ENCODE measurements at places on chromosomes 3 and 15. TPM values are rescaled to one million over a fixed set of nuclear protein-coding genes. Genes with fewer than 3 reads are reported as not detected.

DNA sequence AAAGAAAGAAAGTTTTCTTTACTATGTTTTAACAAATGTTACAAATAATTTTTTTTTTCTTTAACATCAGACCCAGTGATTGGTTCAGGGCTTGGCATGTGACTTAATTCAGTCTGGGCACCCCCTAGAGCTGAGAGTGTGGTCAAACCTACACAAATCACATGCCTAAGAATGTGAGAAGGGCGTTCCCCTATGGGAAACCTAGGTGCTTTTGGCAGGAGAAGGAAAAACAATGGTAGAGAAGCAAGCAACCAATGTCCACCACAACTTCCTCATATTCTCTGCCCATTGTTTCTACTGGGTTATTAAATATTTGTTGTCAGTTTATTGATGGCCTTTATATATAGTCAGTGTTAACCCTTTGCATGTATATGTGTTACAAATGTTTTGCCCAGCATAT, 21.4 kb upstream of the PIAS1 start:
- DNase-seq: no peak

DNA sequence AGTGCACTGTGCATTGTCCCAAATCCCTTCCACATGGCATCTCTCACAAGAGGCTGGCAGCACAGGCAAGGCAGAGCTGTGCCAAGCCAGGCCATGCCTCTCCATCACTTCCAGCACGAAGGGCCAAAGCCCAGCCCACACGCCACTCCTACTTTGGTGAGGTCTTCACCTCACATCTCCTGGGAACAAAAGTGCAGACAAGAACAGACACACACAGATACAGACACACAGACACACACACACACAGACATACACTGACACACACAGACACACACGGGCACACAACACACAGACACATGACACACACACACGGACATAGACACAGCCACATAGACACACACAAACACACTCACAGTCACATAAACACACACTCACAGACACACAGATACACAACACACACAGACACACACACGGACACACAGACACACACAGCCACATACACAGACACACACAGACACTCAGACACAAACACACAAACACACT, 233.3 kb downstream of the UACA start:
- DNase-seq: no peak

DNA sequence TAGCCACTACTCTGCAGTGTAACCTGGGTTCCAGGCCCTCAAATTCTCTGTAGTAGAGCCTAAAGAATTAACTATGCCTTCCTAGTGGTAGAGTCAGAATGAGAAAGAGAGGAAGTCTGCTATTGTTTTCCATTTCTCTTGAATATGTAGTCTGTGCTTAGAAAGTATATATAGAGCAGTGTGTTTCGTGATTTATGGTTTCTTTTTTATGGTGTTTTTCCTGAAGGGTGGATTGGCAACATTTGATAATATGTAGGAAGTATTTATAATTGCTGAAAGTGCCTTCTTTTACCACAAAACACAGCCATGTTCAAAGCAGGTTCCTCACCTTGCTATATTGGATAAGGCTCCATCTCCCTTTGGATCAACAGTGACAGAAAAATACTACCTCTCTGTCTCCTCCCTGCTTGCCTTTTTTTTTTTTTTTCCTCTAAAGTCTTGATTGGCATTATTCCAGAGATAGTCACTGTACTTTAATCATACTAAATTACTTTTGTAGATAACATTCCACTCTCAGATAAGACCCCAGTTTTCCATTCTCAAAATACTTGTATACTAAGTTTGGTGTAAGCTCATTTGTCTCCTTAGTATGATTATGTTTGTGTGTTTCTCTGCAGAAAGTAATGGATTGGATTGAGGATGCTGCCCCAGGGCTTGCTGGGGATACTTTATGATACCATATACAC, 47.8 kb downstream of the IQGAP1 start:
- no peak for DNase-seq

DNA sequence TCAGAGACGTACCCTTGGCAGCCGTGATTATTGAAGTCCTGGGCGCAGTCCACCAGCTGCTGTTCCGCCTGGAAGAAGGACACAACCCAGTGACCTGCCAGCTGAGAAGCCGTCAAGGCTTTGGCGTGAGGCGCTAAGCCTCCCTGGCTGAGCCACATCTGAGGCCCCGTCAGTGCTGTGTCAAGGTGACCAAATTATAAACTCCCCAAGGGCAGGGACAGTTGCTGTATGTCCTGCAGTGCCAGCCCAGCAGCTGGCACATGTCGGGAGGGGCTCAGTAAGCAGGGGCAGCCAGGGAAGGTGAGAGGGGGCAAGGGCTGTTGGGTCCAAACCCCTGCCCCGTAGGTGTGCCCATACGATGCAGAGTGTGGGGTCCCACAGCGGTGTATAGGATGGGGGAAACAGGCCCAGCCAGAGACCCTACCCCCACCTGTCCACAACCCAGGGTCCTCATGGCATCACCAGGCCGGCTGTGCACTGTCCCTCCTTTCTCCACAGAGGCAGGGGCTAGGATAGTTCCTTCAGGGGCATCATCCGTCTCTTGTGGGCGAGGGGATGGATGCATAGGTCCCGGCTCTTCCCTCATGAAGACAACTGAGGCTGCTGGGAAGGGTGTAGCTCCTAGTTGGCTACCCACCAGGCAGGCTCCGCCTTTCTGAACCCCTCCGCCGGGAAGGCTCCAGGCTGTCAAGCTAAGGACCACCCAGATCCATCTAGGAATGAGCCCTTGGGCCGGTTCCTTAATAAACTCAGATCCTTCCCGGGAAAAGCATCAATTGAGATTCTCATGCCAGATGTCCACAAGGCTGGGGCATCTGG, 13.2 kb downstream of the CTSH start:
- no peak for DNase-seq

GRCh38 chr15:52765785-52766184, 24.4 kb downstream of the ONECUT1 start:
- DNase-seq: no peak

DNA sequence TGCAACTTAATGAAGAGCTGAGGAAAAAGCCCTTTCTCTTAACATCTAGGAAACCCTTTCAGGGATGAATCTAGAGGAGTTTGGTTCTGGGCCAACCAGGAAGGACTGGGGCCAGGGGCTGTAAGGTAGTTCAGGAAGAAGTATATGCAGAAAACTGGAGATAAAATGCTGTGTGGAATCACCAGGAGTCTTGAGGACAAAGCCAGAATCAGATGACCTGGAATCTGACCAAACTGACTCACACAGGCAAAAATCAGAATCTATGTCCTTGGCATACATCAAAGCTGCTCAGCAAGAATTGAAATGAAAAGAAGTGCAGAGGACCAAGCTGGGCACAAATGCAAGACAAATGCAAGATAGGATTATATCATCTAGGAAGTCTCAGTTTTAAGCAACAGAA, 59.4 kb upstream of the ATP2C1 start:
- DNase-seq: no peak

GRCh38 chr3:129605922-129606635, 397 bp downstream of the PLXND1 start:
- DNase-seq: peak; percentile 25

DNA sequence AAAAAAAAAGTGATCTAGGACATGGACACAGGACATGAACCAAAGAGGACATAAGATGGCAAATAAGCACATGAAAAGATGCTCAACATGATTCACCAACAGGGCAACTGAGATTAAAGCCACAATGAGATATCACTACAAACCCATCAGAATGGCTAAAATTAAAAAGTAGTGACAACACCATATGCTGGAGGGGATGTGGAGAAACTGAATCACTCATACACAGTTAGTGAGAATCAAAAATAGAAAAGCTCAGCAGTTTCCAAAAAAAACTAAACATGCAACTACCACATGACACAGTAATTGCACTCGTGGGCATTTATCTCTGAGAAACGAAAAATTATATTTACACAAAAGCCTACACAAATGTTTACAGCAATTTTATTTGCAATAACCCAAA, 27.9 kb upstream of the ACKR4 start:
- DNase-seq: no peak

DNA sequence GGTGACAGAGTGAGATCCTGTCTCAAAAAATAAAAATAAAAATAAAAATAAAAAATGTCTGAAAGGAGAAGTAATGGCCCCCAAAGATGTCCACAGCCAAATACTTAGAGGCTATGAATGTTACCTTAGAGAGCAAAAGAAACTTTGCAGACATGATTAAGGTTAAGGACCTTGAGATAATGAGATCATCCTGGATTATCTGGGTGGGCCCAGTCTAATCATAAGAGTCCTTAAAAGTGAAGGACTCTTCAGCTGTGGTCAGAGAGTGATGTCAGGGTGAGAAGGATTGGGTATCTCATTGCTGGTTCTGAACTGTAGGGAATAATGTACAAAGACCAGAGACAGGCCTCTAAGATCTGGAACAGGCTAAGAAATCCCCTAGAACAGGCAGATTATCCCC, 84.9 kb upstream of the POU1F1 start:
- no peak for DNase-seq

GRCh38 chr3:58204720-58205119, 6.1 kb downstream of the DNASE1L3 start:
- no peak for DNase-seq

- DNase-seq: no peak
These were observed 9.3 kb downstream of the VEPH1 start for GRCh38 chr3:157493627-157494550.

Gene ARF4
- 76.3 TPM for total RNA-seq

Data from activated T-cell treated with anti-CD3 and anti-CD28 coated beads, Interleukin-2, amount 50 U/mL, for 72 hours (primary cell).